Thoracic aorta (tissue), 2 donors: ENCODE measurements at places on chromosomes 4 and X. TPM values are rescaled to one million over a fixed set of nuclear protein-coding genes. Genes with fewer than 3 reads are reported as not detected.

DNA sequence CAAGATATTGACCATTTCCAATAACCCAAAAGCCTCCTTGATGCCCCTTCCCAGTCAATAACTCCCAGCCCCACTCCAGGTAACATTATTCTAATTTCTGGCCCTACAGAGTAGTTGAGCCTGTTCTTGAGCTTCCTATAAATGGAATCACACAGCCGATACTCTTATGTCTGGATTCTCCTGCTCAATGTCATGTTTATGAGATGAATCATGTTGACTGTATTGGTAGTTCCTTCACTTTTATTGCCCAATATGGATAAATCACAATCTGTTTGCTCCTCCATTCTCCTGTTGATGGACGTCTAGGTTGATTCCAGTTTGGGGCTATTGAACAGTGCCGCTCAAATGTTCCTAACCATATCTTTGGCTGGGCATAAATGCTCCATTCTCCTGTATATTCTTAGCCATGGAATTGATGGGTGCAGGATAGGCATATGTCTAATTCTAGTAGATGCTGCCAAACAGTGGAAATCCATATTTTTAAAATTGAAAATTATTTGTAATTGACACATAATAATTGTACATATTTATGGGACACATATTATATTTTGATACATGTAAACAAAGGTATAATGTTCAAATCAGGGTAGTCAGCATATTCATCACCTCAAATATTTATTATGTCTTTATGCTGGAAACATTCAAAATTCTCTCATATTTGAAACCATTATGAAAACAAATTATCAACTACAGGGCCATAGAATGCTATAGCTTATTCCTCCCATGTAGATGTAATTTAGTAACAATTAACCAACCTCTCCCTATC is 40.5 kb upstream of the SLC2A9 start:
- H3K36me3 ChIP-seq, result peaks cover 12% of the 10 kb centered on the region
- no peaks in the 10 kb centered on the region for H3K27me3 ChIP-seq
- no peak overlapping the region for H3K27ac ChIP-seq
- no peak overlapping the region for H3K4me3 ChIP-seq
- H3K4me1 ChIP-seq, result peaks cover 5% of the 10 kb centered on the region

- H3K4me1 ChIP-seq, result no peaks in the 10 kb centered on the region
- H3K27me3 ChIP-seq, result no peaks in the 10 kb centered on the region
- no peak overlapping the region for H3K27ac ChIP-seq
- no peak for DNase-seq
These were observed 10.0 kb downstream of the ETFDH start for GRCh38 chr4:158682066-158682465.

- no peaks in the 10 kb centered on the region for H3K36me3 ChIP-seq
- H3K27me3 ChIP-seq, result no peaks in the 10 kb centered on the region
- DNase-seq, result no peak
- no peak overlapping the region for H3K4me3 ChIP-seq
These were observed 16.0 kb downstream of the XK start for GRCh38 chrX:37701588-37701987.

The NXF2 gene
- total RNA-seq, result not detected

The EPHA5 gene
- total RNA-seq, result 0.92 TPM

DNA sequence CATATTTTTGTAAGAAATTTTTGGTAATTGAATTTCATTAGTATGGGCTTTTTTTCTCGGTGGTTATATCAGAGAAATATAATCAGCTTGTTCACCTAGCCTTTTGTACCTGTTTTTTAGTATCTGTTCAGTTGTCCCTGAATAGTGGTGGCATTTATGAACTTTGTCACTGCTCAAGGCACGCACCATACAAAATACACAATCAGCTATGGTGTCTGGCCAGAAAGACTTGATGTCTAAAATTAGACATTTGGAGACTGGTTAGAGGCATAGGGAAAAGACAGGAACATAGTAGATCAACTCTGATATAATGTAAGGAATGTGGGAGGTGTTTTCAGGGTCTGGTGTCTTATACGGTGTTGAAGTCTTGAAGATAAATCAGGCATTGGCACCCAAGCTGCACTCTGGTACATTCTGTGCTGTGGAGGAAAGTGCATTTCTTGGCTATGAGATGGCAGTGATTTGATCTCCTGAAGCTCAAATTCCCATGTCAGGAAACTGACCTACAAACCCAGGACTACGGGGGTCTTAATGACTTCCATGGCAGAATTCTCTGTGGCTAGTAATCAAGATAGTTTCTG is 3.6 kb downstream of the ART3 start:
- H3K36me3 ChIP-seq, result no peaks in the 10 kb centered on the region
- no peaks in the 10 kb centered on the region for H3K27me3 ChIP-seq
- DNase-seq, result no peak
- no peaks in the 10 kb centered on the region for H3K4me1 ChIP-seq

The PAGE2 gene
- not detected for total RNA-seq

- no peaks in the 10 kb centered on the region for H3K27me3 ChIP-seq
- no peaks in the 10 kb centered on the region for H3K36me3 ChIP-seq
- no peak overlapping the region for H3K4me3 ChIP-seq
These were observed 41.9 kb upstream of the APLN start for GRCh38 chrX:129696463-129697155.

- H3K4me3 ChIP-seq, result no peak overlapping the region
- H3K4me1 ChIP-seq, result peaks cover 10% of the 10 kb centered on the region
- no peaks in the 10 kb centered on the region for H3K36me3 ChIP-seq
- no peak for DNase-seq
- H3K27me3 ChIP-seq, result no peaks in the 10 kb centered on the region
These were observed 610.4 kb upstream of the BOD1L1 start for GRCh38 chr4:14237911-14238310.

The CYBB gene
- total RNA-seq, result 39.9 TPM

DNA sequence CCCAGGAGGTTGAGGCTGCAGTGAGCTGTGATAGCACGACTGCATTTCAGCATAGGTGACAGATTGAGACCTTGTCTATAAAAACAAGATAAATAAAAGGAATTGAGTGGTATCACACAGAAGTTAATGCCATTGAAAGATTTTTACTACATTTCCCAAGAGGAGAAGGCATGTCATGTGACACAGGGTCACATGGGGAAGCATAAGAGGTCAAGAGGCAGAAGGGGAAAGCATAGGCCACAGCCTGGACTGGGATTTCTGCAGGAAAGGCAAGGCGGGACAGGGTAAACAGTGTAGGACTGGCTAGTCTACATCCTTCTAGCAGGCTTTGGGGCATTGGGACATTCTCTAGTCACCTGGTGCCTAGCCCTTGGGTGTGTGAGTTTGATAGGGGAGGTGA is 88.6 kb downstream of the PDGFRA start:
- H3K27me3 ChIP-seq, result no peaks in the 10 kb centered on the region
- no peak overlapping the region for H3K4me3 ChIP-seq
- H3K4me1 ChIP-seq, result no peaks in the 10 kb centered on the region

- H3K36me3 ChIP-seq, result no peaks in the 10 kb centered on the region
- H3K27ac ChIP-seq, result no peak overlapping the region
- no peaks in the 10 kb centered on the region for H3K27me3 ChIP-seq
- H3K4me3 ChIP-seq, result no peak overlapping the region
- DNase-seq, result no peak
- H3K4me1 ChIP-seq, result no peaks in the 10 kb centered on the region
These were observed 25.7 kb upstream of the SHISA3 start for GRCh38 chr4:42371305-42372252.

DNA sequence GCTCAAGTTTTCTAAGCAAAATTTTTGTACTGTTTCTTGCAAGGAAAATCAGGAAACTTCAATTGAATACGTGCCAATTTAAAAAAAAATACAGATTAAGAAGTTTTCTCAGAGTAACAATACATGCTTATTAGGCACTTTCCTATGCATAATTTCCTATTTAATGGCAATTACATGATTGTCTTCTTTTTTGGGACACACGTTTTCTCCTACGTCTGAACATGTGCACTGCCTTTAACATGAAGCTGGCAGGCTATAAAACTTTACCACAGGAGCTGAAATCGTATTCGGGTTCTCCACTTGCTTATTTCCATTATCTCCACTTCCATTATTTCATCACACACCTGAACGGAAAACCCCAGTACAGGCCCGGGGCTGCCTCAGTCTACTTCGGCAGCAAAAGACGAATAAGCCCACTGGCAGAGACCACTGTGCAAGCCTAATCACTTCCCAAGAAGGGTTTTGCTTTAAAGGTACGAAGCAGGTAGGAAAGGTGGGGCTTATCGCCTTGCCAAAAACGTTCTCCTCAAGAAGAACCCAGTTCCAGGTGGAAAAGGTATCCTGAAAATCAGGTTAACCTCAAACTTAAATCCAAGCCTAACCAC is 575 bp downstream of the RCHY1 start:
- peak overlapping the region; percentile 73 for H3K4me3 ChIP-seq
- H3K27me3 ChIP-seq, result no peaks in the 10 kb centered on the region
- H3K36me3 ChIP-seq, result no peaks in the 10 kb centered on the region
- peak overlapping the region; percentile 86 for H3K27ac ChIP-seq

GRCh38 chr4:13544606-13545393 is 492 bp upstream of the NKX3-2 start:
- H3K27me3 ChIP-seq, result peaks cover 54% of the 10 kb centered on the region
- H3K4me1 ChIP-seq, result peaks cover 27% of the 10 kb centered on the region
- DNase-seq, result no peak
- peak overlapping the region; percentile 79 for H3K4me3 ChIP-seq
- H3K27ac ChIP-seq, result no peak overlapping the region
- H3K36me3 ChIP-seq, result no peaks in the 10 kb centered on the region

DNA sequence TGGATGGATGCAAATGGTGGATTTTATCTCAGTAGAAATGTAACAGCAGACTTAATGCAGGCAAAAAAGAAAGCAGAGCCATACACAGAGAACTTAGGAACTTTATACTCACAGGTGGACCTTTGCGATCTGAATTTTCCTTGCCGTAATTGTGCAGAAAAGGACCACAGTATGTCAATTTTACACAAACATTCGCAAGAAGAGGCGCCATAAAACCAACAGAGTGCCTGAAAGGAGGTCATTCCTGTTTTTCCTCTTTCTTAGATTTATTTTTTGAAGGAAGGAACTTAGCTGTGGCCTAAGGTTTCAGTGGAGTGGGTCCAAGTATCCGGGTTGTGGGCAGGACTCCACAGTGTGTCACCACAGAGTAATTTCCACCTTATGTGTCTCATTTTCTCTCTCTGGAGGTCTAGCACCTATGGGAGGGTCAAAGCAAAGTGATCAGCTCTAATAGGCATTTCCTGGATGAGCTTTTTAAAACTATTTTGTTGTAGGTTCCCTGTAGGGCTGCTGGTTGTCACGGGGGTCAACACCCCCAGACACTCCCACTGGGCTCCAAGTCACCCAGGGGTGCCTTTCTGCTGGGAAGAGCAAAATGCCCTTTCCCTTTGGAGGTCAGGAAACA is 24.7 kb upstream of the PBDC1 start:
- no peaks in the 10 kb centered on the region for H3K27me3 ChIP-seq
- peak overlapping the region; percentile 82 for H3K27ac ChIP-seq
- H3K4me1 ChIP-seq, result no peaks in the 10 kb centered on the region
- peak overlapping the region; percentile 43 for H3K4me3 ChIP-seq
- DNase-seq, result no peak
- H3K36me3 ChIP-seq, result no peaks in the 10 kb centered on the region

- no peaks in the 10 kb centered on the region for H3K36me3 ChIP-seq
- no peaks in the 10 kb centered on the region for H3K4me1 ChIP-seq
- DNase-seq, result peak; percentile 5
These were observed at the start of gene FAM133A for GRCh38 chrX:93673869-93674271. Gene FAM133A, plus strand, starts transcription at chrX:93674206. Its CDS starts 35,214 bp downstream, at chrX:93709420.

DNA sequence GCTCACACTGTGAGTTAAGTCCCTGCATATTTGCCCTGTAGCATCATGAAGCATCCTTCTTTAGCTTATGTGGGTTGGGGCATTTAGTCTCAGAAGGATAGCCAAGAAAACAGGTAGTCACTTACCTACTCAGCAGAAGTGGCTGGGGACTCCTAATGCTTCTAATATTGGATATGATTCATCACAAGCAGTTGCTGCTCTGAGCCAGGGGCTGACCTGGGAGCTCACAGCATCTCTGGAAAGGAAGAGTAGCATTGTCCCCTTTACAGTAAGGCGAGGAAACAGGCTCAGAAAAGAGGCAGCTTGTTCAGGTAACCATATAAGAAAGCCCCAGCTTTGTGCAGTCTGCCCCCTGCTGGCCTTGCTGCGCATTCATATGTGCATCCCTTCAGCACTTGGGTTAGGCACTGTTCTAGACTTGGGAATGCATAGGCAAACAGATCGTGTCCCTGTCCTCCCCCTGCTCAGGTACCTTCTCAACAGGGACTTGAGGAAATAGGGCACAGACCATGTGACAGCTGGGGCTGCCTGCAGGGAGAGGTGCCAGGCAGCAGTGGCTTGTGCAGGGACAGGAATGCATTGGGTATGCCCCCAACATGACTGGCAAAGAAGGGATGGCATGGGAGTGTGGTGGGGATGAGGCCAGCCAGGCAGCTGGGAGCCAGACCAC is 35.7 kb upstream of the TBC1D14 start:
- H3K27ac ChIP-seq, result no peak overlapping the region
- H3K4me1 ChIP-seq, result no peaks in the 10 kb centered on the region
- DNase-seq, result no peak
- H3K27me3 ChIP-seq, result no peaks in the 10 kb centered on the region
- no peak overlapping the region for H3K4me3 ChIP-seq

GRCh38 chr4:153087671-153088194 is 116.5 kb upstream of the TRIM2 start:
- H3K27ac ChIP-seq, result no peak overlapping the region
- H3K4me3 ChIP-seq, result no peak overlapping the region
- no peaks in the 10 kb centered on the region for H3K36me3 ChIP-seq
- DNase-seq, result no peak
- peaks cover 38% of the 10 kb centered on the region for H3K4me1 ChIP-seq
- H3K27me3 ChIP-seq, result no peaks in the 10 kb centered on the region

The MAGEA2 gene
- not detected for total RNA-seq

- H3K4me3 ChIP-seq, result no peak overlapping the region
- peaks cover 13% of the 10 kb centered on the region for H3K4me1 ChIP-seq
These were observed 8.6 kb downstream of the GALNT7 start for GRCh38 chr4:173177232-173177631.

DNA sequence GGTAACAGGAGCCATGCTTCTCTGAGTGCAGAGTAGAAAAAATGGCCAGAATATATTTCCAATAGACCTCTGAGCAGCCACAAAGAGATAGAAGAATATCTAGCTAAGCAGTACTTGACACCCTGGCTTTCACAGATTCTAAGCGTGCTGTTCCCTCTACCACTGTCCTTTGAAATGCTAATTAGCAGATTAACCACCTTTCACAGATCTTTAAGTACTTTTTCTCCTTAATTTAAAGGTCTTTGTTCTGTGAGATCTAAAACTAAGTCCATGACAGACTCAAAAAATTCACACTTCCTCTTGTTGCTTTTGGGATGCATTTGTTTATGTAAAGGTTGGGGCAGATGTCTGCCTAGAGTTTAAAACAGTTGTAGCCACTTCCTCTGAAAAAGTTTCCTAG is 28.3 kb upstream of the MAGEC2 start:
- no peak for DNase-seq
- no peaks in the 10 kb centered on the region for H3K4me1 ChIP-seq
- no peaks in the 10 kb centered on the region for H3K36me3 ChIP-seq
- H3K27ac ChIP-seq, result no peak overlapping the region

The MAGEA3 gene
- total RNA-seq, result not detected
